AG08395 (cell line): ENCODE measurements at places on chromosomes 16 and 17.
A peak's percentile ranks its signal among the peaks of the same experiment; 100 is the strongest.

- DNase-seq: no peak
Observed at GRCh38 chr17:40707745-40708144, 4.2 kb upstream of the KRT24 start.

GRCh38 chr16:27863377-27863776 is 200.1 kb downstream of the GSG1L start:
- DNase-seq: no peak

GRCh38 chr16:50278251-50278650 is 11.9 kb downstream of the ADCY7 start:
- no peak for DNase-seq

- DNase-seq: no peak
Observed at GRCh38 chr16:53209877-53210276, 155.1 kb downstream of the CHD9 start.

GRCh38 chr17:78838574-78839005 is 2.0 kb downstream of the USP36 start:
- no peak for DNase-seq

- DNase-seq: peak; percentile 68
Observed at GRCh38 chr16:70661918-70662641, 15.7 kb downstream of the IL34 start.

- DNase-seq: no peak
Observed at GRCh38 chr17:73030995-73031394, 61.5 kb downstream of the SLC39A11 start.

DNA sequence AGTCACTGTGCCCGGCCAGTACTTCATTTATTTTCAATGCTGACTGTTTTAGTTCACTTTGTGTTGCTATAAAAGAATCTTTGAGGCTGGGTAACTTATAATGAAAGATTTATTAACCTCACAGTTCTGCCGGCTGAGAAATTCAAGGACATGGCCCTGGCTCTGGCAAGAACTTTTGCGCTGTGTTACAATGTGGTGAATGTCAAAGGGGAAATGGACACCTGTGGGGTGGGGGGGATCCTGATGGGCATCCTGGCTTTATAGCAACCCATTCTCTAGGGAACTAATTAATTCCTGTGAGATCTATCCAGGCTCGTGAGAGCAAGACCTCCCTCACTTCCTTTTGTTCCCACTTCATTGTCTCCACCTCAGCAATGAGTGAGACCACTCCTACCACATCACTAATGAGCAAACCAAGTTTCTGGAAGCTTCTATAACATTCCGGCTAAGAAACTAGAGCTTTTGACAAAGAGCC is 17.1 kb upstream of the CDH3 start:
- no peak for DNase-seq

DNA sequence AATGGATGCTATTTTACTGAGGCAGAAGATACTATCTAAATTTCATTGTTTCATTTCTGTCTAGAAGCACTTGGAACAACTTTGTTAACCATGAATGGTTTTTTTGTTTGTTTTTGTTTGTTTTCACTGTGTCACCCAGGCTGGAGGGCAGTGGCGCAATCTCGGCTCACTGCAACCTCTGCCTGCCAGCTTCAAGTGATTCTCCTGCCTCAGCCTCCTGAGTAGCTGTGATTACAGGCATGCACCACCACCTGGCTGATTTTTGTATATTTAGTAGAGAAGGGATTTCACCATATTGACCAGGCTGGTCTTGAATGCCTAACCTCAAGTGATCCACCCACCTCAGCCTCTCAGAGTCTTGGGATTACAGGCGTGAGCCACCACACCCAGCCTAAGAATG is 40.5 kb downstream of the ABHD15 start:
- no peak for DNase-seq

DNA sequence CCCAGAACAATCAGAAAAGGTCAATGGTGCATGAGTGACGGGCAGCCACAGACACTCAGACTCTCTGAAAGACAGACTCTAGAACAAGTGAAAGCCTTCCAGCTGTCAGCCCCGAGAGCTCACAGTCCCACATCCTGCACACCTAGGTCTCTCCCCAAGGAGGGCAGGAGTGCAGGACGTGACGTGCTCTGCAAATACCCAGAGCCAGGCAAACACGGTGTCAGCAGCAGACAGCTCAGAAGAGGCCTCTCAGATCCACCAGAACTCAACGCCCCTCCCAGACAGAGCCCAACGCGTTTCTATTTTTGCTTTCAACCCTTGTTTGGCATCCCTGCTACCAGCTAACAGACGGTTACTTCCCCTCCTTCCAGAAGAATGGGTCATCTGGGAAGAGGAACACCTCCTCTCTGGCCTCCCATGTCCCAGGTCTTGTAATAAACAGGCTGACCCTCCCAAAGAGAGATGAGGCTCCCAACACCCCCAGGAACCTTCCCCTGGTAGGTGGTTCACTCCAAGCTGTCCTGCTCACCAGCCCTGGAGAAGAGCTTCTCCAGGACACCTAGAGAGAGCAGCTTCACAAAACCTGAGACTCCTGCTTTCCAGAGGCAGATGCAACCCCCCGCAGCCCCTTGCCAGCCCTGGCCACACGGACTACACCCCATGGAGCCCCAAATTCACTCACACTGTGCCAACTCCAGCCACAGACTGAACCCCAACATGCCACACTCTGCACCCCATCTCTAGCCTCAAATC is 7.6 kb downstream of the PITPNM3 start:
- DNase-seq: no peak

- no peak for DNase-seq
Observed at GRCh38 chr16:52086901-52087300, 460.0 kb downstream of the TOX3 start.

DNA sequence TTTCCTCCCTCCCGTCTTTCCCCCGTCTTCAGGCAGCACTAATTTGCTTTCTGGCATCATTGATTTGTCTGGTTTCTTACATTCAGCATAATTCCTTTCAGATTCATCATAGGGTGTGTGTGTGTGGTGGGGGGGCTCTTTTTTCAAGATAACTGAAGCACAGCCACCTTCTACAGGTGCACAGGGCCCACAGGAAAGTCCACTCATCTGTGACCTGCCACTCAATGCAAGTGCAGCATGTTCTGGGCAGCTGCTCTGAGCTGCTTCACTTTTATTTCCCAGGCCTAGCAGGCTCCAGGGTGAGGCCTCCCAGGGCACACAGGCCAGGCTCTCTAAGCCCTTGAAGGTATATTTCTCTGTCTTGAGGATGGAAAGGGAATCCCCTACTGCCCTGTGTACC is 35.2 kb upstream of the MYH10 start:
- no peak for DNase-seq

- DNase-seq: no peak
Observed at GRCh38 chr17:78910497-78911284, 7.7 kb upstream of the CEP295NL start.

DNA sequence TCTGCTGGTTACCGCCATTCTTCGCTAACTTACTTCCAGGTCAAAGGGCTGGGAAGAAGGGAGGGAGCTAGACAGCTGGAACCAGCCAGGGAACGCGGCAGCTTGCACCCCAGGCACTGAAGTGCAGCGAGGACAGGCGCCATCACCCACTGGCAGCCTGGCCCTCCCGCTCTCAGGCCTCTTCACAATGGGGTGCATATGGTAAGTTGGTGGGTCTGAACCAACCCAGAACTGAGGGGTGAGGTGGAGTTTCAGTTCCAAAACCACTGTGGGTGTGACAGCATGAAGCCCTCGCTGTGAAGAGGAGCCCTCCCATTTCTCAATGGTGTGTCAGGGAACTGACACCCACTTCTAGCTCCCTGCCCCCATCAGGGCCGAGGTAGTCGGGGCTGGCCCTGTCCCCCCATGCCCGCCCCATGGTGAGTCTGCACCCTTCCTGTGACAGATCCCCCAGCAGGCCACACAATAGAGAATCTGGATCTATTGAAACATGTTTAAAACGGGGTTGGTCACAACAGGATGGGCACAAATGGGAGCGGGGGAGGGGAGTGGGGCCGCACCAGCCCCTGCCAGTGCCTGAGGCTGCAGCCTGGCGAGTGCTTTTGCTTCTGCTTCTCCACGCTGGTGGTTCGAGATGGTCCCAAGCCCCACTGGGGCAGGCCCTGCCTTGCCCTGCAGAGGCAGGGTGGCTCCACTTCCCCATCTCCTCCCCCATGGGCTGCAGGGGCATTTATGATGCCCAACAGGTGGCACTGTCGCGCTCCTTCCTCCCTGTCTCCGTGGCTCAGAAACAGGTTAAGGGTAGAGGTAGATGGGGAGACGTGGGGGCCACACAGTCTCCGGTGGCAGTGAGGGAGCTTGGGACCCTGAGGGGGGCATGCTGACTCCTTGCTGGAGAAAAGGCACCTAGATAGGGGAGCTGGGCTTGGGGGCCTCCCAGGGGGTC is 2.3 kb downstream of the LIMD2 start:
- DNase-seq: peak; percentile 42

DNA sequence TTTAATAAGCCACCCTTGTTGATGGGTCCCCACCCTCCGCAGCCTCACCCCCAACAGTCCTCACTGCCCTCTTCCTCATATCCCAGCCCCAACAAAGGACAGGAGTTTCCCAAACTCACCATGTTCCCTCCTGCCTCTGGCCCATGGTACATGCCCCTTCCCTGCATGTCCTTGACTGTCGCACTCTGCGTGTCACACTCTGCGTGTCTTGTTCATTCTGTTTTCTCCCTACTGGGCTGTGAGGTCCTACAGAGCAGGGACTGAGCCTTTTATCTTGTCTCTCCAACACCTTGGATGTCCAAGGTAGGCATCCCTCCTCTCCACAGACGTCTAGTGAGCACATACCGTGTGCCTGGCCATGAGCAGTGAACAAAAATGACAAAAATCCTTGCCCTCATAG is 154.7 kb downstream of the SOCS1 start:
- no peak for DNase-seq

- DNase-seq: no peak
Observed at GRCh38 chr16:85676466-85676865, 12.3 kb downstream of the GINS2 start.

DNA sequence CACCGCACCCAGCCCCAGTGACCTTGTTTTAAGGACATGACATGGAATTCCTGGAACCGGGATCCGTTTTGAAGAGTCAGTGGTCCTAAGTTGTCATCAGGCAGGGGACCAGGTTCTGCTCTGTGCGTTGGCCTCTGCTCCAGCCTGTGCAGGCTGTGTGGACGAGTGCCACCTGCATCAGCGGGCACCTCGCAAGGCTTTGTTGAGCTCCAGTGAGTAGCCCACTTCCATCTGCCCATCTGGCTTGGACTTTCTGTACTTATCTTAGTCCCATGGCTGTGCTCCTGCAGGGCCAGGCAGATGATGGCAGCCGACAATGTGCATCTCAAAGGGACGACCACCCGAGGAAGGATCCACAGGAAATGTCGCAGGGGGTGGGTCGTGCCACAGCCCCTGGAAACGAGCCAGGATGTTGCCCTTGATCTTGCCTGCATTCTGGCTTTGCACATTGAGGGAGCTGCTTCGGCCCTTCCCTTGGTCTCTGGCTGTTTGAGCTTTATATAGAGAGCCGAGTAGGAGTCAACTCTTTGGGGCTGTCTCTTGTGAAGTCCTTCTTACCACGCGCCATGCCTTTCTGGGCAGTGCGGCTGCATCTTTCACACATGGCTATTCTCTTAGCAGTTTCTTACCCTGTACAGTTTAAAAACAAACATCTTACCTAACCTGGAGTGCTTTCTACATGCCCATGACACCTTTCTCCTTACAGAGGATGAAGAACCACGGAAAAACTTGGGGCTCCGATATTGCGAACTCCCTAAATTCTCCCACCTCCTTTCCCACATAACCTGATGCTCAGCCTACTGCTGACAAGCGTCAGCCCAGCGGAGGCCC is 18.3 kb downstream of the KIAA0513 start:
- no peak for DNase-seq

DNA sequence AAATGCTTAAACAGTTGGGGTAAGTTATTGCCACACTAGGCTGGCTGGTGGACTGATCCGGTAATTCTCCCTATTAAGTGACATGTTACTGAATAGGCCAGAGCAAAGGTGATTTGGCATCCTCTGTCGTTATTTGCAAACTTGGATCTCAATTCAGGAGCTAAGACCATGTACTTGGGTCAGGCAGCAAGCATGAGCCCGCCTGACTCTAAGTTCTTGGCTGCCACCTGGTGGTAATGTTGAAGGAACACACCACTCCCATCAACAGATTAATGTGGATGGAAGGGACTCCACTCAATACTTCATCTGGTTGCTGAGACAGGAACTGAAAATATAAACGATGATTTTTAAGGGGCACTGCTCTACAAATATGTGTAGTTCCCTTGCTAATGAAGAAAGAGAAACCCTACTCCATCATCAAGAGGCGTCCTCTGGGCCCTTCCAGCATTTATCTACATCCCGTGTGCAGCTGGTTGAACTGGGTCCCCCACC is 70.8 kb downstream of the EMP2 start:
- peak; percentile 88 for DNase-seq

DNA sequence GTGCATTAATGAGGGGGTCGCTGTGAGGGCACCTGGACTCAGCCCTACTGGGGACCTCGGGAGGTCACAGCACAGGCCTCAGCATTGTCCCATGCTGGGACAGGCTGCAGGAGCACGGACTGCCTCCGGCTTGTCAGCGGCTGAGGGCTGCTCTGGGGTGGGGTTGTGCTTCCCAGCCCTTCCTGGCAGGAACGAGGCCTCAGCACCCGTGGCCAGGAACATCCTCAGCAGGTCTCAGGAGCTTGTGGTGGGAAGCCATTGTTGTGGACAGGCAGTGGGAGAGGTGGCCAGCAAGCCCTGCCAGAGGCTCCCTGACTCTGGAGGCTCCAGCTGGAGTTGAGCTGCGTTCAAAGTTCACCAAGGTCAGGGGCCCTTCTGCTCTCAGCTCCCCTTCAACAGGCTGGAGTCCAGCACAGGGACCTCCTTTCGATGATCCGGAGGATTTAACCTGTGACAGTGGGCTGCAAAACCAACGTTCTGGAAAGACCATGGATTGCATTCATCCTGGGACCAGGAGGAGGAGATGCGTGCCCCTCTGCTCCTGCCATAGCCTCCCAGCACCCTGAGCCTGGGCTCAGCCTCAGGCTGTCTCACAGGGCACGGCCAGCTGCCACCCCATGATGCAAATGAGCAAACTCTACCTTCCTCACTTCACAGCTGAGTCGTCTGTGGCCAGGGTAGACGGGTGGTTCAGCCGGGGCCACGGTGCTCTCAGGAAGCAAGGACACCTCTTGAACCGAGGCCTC is 32.6 kb downstream of the FOXL1 start:
- DNase-seq: no peak

GRCh38 chr16:59632276-59632855 is 898.2 kb upstream of the GOT2 start:
- peak; percentile 67 for DNase-seq

DNA sequence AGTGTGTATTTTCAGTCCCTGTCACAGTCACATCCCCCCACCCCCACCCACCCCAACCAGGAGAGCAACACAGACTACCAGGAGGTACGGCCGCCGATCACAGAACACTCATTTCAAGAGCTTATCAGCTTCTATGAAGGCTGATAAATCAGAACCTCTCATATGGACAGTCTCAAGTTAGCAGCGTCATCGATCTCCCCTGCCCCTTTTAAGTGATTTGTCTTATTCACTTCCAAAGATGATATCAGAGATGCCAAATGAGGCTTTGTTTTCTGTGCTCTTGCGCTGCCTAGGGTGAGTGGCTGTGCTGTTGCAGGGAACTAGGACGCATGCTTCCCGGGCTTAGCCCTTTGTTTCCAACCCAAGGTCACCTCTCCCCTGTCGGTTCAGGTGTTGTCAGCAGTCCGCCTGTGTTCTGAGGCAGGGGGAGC is 26.8 kb upstream of the PMFBP1 start:
- no peak for DNase-seq
